ENCODE measurements at places on chromosomes 5 and 9.

DNA sequence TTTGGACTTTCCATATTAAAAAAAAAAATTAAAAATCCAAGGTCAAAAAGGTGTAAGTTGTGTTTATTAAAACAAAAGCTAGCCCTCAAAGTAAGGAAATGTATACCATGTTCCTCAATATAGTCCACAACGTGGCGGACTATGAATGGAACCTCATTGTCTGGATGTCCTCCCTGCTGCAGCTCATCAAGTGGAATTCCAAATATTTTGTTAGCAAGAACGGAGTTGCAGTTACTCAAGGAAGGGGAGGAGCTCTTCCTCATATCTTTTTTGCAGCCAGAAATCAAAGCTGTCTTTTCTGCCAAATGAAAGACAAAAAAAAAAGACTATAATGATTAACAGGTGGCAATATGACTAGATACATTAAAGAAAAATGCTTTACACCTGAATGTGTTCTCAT, 14.0 kb downstream of the FAM13B start:
- DNase-seq: no peak

GRCh38 chr9:94639061-94639998, at the start of gene FBP1:
FBP1 (minus strand) TSS chr9:94639518; CDS start chr9:94639310, 208 bp downstream.
- DNase-seq: peak; percentile 39

DNA sequence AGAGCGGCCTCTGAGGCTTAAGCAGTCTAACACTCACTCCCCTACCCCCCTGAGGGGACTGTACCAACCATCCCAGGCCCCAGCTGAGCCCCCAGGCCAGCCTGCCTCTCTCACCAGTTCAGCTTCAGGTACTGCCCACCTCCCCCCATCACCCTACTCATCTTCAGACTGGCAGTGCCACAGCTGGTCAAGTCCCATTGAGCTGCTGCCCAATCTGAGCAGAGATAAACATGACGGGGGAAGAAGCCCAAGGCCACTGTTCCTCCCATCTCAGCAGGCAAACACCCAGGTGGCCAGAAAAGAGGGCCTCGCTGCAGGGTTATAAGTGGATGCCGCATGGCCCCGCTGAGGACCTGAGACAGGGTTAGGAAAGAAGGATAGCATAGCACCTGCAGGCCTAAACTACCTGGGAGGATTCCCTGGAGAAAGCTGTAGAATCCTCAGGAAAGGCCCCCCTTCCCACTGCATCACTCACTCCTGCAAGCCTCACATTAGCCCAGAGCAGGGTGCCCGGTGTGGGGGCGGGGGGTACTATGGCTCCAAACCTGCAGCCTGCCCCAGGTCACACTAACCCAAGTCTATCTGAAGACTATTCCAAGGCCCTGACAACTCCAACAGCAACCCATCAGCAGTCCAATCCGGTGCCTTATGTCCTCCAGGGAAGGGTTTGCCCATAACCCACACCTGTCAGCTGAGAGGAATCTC, 3.6 kb downstream of the B4GALT1 start:
- no peak for DNase-seq

DNA sequence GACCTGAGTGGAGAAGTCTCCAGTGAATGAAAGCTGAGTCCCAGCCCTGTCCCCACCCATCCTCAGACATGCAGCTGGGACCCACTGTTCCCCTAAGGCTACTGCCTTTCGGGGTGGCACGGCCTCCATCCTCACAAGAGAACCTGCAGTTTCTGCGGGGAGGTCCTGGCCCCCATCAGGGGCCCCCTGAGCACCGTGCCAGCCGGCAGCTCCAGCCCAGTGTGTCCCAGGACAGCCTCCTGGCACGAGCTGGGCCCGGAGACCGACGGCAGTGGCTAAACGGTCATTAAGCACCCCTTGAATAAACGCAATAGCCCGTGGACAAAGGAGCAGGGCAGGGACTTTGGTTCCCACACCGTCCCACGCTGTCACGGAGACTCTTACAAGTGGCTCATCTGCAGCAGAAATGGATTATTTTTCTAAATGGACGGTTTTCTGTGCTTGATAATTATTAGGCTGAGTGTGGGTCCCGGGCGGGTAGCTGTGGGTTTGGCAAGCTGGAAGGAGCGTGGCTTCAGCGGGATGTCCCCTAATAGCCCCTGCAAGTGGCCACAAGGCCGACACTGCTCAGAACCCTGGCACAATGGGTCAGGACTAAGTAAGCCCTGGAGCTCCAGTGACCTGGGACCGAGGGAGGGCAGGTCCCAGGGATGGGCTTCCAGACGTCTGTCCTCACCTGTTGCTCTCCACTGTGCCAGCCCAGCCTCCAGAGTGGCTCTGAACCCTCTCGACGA, 17.4 kb downstream of the FAM78A start:
- no peak for DNase-seq

DNA sequence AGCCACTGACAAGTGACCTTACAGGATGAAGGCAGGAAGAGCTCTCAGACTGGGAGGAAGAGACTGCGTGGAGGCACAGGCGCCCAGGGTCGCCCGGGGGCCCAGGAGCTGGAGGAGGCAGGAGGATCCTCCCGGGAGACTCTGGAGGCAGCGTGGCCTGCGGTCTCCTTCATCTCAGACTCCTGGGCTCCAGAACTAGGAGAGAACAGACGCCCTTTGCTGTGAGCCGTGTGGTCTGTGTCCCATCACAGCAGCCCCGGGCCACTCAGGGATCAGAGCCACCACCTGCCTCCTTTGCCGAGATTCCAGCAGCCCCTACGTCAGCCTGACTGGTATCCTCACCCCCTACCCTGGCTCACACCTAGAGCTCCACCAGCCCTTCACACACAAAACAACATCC, 45.2 kb downstream of the SLC12A7 start:
- no peak for DNase-seq

GRCh38 chr9:134374301-134375010, 48.2 kb downstream of the RXRA start:
- no peak for DNase-seq

GRCh38 chr5:52805615-52806014, 17.9 kb downstream of the ITGA1 start:
- DNase-seq: no peak

GRCh38 chr5:96220610-96221390, 212.2 kb downstream of the PCSK1 start:
- no peak for DNase-seq

- DNase-seq: peak; percentile 75
These were observed 4.6 kb upstream of the SUSD3 start for GRCh38 chr9:93053781-93054331.

GRCh38 chr5:177421062-177421798, 5.2 kb upstream of the GRK6 start:
- no peak for DNase-seq

- no peak for DNase-seq
These were observed 42.9 kb downstream of the GLRX start for GRCh38 chr5:95779611-95780010.

DNA sequence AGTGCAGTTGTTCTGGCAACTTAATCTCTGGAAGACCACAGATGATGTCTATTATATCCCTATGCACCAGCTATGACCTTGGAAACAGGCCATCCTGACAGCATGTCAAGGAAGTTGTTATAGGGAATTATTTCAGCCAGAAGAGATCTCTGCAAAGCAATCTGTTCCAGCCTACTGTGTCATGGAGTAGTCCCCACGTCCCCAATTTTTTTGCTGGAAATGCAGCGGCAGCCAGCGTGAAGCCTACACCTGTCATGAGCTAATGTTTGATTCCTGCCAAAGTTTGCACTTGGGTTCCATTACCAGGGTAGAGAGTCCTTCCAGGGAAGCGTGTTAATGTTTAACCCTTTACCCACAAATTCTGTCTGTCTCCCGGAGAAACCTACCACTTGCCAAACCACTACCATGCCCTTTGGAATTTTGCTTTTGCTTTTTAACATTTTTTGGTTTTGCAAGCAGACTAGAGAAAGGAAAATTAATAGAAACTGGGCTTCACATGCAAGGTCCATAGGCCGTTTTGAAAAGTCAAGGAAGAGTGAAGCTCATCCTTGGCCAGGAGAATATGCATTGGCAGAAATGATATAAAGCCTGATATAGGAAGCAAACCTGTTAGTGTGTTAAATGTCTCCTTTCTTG, 174.9 kb upstream of the SPRY4 start:
- no peak for DNase-seq

- DNase-seq: no peak
These were observed 433.5 kb downstream of the KIAA0825 start for GRCh38 chr5:94184870-94185269.

- no peak for DNase-seq
These were observed 29.7 kb upstream of the ERCC6L2 start for GRCh38 chr9:95845751-95846150.

DNA sequence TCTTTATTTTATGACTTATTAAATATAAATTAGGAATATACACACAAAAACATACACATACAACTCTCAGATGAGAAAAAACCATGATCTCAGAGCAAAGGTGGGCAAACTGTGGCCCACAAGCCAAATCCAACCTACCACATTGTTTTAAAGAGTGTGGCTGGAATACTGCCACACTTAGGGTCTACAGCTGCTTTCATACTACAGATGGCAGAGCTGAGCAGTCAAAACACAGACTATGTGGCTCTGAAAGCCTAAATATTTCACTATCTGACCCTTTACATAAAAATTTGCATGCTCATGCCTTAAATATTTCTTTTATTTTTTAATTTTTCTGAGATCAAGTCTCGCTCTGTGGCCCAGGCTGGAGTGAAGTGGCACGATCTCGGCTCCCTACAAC, 28.3 kb downstream of the LEAP2 start:
- no peak for DNase-seq

- DNase-seq: peak; percentile 63
These were observed 554 bp downstream of the JAK2 start for GRCh38 chr9:4985386-4986266.

GRCh38 chr9:23789529-23790254, 36.3 kb downstream of the ELAVL2 start:
- no peak for DNase-seq

DNA sequence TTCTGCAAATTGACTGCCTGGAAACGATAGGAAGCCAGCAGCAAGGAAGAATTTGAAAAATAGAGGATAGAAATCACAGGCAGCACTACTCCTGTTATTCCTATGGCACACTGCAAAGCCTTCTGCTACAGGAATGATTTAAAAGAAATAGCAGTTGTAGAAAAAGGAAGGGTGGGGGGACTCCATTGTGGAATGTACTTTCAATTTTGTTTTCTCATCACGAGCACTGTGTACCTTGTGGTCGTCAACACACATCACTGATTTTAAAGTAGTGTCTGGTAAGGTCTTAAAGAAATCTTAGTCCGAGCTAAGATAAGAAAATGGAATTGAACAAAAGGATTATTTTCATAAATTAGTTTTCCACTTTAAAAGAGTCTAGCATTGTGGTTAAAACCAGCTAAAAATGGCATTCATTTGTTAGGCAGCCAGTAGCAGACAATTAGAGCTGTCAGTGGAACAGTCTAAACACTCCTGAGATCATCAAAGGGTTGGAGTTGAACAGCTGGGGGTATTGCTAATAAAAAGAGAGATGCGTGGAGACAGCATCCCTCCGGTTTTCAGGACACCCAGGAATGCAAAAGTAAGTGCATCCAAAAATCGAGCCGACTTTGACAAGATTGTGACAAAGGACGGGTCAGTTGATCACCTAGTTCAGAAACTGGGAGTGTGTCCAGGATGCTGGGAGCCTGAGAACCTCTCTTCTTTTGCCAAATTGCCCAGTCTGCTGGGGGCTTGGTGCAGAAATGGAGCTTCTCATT, 97.8 kb upstream of the WWC1 start:
- no peak for DNase-seq

DNA sequence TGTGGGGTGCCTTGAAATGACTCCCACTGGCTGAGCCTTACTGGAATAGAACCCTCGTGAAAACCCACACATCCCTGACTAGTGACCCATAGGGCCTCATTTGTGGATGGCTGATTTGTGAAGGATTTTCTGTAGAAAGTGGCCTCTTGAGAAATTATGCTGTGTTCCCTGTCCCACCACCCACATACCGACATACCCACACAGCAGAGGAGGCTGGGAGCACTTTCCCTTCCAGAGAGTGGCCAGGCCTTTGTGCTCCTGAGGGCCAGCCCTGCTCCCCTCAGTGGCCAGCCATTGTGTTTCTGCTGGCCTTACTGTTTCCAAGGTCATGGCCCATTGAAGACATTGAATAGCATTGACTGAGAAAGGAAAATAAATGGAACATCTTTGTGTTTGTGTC, 29.6 kb downstream of the IL9 start:
- DNase-seq: no peak

DNA sequence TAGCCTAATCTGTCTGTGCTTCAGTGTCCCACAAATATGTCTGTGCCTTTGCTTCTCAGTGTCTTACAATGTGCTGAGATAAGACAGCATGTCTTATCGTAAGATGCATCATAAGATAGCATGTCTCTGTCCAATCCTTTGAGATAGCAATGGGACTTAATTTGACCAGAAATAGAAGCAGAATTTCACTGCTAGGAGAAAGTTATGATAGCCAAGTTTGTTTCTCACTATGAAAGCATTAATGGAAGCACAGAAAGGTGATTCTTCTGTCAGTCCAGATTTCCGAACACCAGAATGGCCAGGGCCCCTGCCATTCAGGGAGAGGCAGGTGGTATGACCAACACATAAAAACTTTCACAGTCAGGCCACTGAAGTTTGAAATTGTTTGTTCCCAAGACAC, 111.4 kb downstream of the TRIM32 start:
- no peak for DNase-seq

DNA sequence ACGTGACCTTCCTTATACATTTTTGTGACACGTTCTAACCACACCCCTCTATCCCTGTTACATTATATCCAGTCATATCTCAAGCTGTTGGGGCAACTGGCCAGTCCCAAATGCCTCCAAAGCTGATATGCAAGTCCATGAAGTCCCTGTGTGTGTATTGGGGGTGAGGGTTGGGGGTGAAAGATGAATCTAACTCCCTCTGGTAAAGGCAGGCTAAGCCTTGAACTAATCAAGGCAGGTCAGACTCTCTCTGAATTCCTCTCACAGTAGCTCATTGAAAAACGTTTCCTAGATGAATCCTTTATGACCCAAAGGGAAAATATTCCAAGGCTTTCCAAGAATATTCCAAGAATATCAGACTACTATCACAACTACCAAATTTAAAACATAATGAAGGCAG, 174.4 kb downstream of the MUSK start:
- no peak for DNase-seq

DNA sequence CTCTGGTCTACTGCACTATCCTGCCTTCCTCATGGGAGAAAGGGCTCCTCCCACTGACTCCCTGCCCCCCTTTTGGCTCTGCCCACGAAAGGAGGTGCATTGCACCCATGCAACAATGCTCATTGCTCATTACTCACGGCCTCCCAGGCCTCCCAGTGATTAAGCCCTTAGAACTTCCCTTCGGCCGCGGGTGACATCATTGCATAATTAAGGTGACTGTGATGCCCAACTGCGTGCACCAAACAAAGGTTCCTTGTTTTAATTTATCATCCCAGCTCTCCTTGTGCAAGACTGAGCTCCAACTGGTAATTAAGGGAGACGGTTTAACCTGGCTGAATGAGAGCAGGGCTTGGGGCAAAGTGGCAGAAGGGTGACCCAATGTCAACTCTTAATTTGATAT, 180.4 kb downstream of the GAS1 start:
- DNase-seq: peak; percentile 53

DNA sequence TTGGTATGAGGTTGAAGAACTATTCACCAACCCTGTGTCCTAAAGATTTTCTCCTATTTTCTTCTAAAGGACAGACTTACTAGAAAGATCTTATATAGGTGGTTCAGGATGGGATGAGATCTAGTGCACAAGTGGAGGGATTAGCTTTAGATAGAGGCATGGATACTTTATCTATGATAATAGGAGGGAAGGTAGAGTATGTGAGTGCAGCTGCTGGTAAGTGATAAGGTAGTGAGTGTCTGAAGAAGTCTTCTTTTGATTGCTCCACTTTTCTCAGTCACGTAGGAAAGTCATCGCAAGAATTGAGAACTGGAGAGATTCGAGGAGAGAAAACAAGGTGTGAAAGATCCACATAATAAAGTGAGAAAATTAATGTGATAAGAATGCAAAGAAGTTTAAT, 6.0 kb upstream of the NDUFS4 start:
- DNase-seq: no peak

Measured in ELF-1 (cell line).